ENCODE measurements at places on chromosomes 11 and 22. TPM values are rescaled to one million over a fixed set of nuclear protein-coding genes. Genes with fewer than 3 reads are reported as not detected.

The ATG13 gene
- polyA plus RNA-seq, result 69.5 TPM

The ZBTB16 gene
- polyA plus RNA-seq, result 0.93 TPM

The SCN2B gene
- polyA plus RNA-seq, result 3.0 TPM

The GGTLC3 gene
- polyA plus RNA-seq, result 0.18 TPM

The OR8G5 gene
- not detected for polyA plus RNA-seq

The OR5I1 gene
- not detected for polyA plus RNA-seq

The SLC17A6 gene
- not detected for polyA plus RNA-seq

The HBB gene
- polyA plus RNA-seq, result 98.9 TPM

All from left kidney (tissue), 8 donors.